ENCODE measurements at places on chromosomes 11 and 22.

GRCh38 chr22:46754110-46754799, 8.2 kb upstream of the TBC1D22A start:
- DNase-seq, result peak; percentile 91

DNA sequence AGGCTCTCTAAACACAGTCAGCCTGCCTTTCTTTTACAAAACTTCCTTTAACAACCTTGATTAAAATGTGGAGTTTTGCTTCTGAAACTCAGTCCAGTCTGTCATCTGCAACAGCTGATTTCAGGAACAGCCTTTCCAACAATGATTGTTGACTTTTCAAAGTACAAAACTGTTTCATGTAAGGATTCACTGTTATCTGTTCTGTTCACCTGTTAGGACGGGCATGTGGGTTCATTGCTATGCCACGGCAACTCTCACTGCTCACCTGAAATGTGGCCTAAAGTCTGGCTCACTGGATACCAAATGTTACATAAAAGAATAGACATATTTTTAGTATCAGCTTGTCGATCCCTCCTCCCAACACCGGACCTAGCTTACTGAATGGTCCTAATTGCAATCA, 242.8 kb downstream of the LUZP2 start:
- no peak for DNase-seq

GRCh38 chr11:46391578-46392420, at the start of gene CHRM4:
CHRM4 (minus strand) TSS chr11:46391776; CDS start chr11:46386557, 5,219 bp downstream.
- DNase-seq, result no peak

GRCh38 chr22:50444663-50445062, 30.2 kb downstream of the SBF1 start:
- DNase-seq, result no peak

- DNase-seq, result no peak
Measured at GRCh38 chr11:1036931-1037330, 413 bp upstream of the MUC6 start.
